Anterior cingulate cortex (tissue), 58 donors: ENCODE measurements at places on chromosomes 7 and 10.
A peak's percentile ranks its signal among the peaks of the same experiment; 100 is the strongest.

GRCh38 chr7:69751026-69751425 lies 152.8 kb downstream of the AUTS2 start:
- no peak for DNase-seq

- peak; percentile 32 for DNase-seq
Measured at GRCh38 chr7:50869108-50869725, 86.5 kb upstream of the GRB10 start.

GRCh38 chr7:141268614-141269013 lies 194.8 kb downstream of the TMEM178B start:
- DNase-seq = no peak

DNA sequence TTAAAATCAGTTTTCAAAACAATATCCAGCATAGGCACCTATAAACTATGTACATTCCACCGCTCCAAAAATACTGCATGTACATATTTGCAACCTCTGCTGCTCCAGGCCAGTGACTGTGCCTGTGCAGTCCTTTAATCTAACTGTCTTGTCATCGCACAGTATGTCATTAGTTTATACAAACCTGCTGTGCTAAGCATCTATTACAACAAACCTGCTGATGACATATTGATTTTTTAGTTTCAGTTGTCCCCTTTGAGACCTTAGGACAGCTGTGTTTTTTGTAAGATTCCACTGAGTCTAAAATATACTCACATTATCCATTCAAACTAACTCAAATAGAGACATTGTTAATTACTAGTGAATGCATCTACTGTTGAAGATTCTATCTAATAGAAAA lies 33.1 kb downstream of the SEMA3C start:
- no peak for DNase-seq

- DNase-seq = no peak
Measured at GRCh38 chr10:124700293-124701037, 43.7 kb downstream of the FAM53B start.
